Right forelimb (tissue), 1 donor: ENCODE measurements at places on chromosomes 6 and 20.

GRCh38 chr20:47805951-47806350 is 20.7 kb upstream of the SULF2 start:
- no peak for DNase-seq

DNA sequence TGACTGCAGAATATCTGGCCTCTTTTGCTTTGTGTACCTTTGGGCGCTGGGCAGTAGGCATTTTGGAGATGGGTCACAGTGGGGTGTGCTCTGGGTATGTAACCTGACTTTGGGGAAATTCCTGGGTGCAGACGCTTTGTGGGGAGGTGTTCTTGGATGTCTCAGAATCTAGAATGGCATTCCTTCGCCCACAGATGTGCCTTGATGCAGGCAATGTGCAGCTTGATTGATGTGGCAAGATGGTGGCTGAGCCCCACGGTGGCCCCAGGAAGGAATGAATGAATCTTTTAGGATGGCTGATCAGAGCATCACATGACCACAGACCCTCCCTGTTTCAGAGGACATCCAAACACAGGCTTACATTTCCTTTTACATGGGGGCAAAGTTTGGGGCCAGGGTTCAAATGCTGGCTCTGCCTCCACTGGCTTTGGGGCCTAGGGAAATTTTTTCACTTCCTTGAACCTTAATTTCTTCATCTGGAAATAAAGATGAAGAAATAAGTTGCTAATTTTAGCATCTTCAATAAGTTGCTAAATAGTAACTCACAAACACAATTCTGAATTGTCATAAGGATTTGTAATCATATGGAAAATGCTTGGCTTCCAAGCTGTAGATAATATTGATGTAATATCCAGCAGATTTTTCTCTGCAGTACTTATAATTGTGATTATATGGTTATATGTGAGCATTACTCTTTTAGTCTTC is 5.6 kb downstream of the PPP1R16B start:
- DNase-seq, result no peak

DNA sequence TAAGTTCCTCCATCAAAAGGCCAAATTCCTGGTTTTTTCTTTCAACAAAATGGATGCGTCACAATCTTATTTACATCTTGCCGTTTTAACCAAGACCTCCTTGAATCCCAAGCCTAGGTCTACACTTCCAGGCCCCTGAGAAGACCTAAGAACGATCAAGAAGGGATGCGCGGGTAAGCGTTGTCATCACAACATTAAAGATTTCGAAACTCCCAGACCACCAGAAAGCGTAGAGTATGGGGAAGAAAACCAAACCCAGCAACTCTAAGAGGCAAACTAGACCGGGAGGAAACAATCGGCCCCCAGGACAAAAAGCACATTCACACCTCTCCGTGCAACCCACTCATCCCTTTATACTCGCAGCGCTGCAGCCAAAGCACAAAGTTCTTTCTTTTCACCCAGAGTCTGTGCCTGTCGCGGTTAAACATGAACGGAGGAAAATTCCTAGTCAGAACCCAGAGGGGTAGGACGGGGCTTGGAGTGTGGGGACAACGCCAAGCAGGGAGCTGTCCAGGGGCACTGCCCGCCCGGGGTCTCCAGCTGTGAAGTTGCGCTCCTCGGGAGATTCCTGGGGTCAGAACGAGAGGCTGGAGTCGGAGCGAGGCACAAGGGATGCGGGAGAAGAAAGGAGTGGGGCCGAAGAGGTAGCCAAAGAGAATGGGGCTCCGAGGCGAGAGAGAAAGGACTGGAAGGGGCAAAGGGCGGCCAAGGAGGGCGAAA is 725 bp downstream of the OSER1 start:
- DNase-seq, result no peak

DNA sequence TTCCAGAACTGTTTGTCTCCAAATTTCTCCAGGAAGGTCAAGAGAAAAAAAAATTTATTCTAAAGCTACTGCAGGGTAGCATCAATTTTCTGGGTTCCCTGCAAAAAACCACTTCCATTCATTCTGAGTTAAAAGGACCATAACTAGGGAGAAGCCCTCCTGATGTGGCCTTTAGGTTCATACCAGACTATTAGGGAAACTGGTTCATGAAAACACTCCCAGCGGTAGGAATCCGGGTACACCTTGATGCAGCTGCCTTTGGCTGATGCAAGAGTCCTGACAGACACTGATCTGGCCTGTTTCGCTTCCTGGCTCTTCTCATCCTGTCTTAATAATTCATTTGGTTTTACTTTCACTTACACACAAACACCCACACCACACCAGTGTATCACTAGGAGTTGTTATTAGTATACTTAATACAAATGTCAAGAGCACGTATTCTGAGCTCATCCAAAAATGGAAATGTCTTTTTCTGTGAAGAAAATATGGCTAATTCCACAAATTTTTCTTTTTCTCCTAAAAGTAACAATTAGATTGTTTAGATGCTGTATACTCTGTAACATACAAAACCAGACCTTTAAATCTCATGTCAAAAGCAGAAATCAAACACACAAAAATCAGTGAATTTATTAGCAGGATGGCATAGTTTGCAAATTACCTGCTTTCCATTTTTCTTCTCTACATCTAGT is 38.4 kb upstream of the ARHGAP18 start:
- no peak for DNase-seq

DNA sequence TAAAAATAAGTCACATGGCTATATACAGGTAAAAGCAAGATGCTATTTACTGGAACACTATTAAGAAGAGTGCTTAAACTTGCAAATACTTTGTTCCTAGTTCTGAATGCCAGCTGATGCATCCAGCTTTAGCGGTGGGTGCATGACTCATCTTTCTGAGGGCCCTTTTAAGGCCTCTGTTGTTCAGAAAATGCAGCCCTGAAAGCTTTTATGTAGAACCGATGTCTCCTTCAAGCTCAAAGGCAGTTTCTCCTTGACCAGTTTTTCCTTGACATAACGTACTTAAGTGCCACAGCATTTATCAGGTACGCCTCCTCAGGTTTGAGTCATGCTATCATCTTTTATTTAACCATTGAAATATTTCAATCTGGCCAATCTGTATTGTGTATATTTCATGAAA is 82.8 kb downstream of the MLIP start:
- DNase-seq, result no peak

GRCh38 chr20:44830523-44830922 is 20.2 kb upstream of the RIMS4 start:
- no peak for DNase-seq

- no peak for DNase-seq
These were observed 24.7 kb upstream of the HELZ2 start for GRCh38 chr20:63598479-63599395.

DNA sequence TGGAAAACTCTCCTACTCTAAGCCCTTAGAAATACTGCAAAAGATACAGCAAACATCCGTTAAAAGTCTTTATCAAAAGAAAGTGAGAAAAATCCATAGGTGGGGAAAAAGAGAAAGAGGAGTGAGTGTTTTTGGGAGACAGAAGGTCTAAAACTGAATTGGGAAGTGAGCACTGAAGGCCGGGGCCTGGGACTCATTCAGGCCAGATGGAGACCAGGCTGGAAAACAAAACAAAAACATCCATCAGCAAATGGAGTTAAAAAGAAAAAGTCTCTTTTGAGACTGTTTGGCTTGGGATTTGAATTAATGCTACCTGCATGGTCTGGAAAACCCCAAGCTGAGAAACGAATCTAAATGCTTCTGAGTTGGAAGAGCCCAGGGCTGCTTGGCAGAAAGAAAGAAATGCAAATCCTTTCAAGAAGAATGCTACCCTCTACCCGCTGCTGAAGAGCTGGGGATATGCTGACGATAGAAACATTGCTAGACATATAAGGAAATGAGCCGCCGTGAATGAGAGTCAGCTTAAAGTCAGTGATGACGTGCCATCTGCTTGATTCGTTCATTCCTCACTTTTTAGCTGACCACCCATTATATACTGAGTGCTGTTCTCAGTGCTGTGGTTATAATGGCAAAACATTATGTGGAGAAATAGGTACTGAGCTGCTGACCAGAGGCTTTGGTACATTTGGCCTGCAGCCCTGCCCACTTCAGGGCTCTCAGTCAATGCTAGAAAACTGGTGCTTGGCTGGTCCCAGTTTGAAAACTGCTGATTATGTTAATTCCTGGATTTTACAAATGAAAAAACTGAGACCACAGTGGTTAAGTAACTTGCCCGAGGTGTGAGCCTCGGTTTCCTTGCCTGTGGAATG is 28.0 kb upstream of the TULP4 start:
- peak; percentile 57 for DNase-seq

GRCh38 chr20:47309806-47310426 is 46.6 kb downstream of the ZMYND8 start:
- DNase-seq, result no peak

- no peak for DNase-seq
These were observed 734 bp downstream of the FAM110A start for GRCh38 chr20:834151-834746.

DNA sequence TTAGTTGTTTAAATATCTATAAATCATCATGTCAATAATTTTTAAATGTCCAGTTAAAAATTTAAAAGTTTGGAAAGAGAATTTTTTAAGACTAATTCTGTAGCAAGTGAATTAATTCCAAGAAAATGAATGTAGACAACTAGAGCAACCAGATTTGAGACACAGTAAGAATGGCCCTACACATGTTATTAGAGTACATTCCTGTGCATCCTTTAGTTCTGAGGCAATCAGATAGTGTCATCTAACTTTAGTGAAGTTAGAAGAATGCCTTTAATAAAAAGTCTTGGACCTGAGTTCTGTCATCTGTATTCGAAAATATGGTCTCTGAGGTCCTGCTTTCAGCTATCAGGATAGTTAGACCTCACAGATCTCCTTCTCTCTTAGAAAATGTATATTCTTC is 63.7 kb downstream of the HIVEP2 start:
- no peak for DNase-seq
